ENCODE measurements at places on chromosomes 7 and 10. TPM values are rescaled to one million over a fixed set of nuclear protein-coding genes. Genes with fewer than 3 reads are reported as not detected.

The ACHE gene
- total RNA-seq = 1.3 TPM

The CPED1 gene
- 2.2 TPM for total RNA-seq

DNA sequence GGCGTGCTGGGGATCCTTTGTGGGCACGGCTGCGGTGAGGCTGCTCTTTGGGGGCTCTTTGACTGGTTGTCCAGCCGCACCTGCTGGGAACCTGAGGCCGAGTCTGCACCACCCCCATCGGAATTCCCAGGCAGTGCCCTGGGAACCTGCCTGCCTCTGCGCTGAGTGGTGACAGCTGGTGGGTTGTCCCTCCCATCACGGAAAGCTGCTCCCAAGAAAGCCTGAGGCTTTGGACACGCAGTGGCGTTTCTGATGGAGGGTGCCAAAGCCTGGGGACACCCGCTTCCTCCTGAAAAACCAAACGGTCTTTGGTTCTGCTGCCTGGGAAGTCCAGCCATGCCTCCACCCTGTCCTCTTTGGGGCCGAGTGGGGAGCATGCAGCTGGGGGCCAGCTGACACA lies 21.4 kb upstream of the SHH start:
- no peak for DNase-seq

GRCh38 chr7:66307591-66308215 lies 102.6 kb downstream of the TPST1 start:
- peak; percentile 76 for DNase-seq

GRCh38 chr10:22228167-22228938 lies 10.5 kb upstream of the EBLN1 start:
- no peak for DNase-seq

DNA sequence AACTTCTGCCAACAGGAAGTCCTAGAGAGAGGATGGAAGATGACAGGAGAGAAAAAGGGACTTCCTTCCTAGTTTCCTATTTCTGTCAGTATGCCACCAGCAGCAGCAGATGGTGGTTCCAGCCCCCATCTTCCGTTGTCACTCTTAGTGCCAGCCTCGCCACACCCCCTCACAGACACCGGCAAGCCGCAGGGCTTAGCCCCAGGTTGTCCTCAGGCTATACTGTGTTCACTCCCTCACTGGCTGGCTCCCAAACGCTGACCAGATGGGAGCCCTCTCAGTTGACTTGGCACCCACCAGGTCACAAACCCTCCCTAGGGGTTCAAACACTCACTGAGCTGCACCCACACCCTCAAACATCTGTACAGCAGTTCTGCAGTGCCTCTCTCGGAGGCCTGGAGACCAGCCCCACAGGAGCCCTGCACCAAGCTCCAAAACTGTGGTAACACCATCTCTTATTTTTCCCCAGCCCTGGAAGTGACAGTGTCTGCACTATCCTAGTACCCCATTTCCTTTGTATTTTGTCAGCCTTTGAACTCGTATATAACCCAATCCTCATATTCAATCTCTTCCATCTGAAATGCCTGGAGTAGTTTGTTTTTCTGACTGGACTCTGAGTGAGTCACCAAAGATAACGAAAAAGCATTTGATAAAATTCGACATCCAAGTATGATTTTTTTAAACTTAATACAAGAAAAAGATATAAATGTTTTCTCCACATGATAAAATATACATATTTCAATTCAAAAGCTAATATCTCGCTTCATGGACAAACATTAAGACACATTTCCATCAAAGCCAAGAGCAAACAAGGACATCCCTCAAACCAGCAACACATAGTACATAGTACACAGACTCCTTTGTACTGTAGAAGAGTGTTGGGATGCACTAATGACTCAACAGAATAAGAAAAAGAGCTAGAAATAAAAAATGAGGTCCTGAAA lies 34.5 kb downstream of the SMURF1 start:
- DNase-seq = peak; percentile 23

The ASB15 gene
- total RNA-seq = not detected

GRCh38 chr7:33730958-33731357 lies 174.4 kb upstream of the BMPER start:
- no peak for DNase-seq

The PDE1C gene
- total RNA-seq = 14.1 TPM

GRCh38 chr7:41832941-41833340 lies 130.1 kb upstream of the INHBA start:
- DNase-seq = no peak

GRCh38 chr10:90968328-90969081 lies 47.6 kb upstream of the ANKRD1 start:
- DNase-seq = peak; percentile 82

- no peak for DNase-seq
Measured at GRCh38 chr7:46360296-46360695, 439.2 kb upstream of the IGFBP3 start.

The TAS2R3 gene
- not detected for total RNA-seq

The KCNMA1 gene
- total RNA-seq = 143 TPM

The MKRN1 gene
- total RNA-seq = 78.5 TPM

The NUTM2E gene
- not detected for total RNA-seq

DNA sequence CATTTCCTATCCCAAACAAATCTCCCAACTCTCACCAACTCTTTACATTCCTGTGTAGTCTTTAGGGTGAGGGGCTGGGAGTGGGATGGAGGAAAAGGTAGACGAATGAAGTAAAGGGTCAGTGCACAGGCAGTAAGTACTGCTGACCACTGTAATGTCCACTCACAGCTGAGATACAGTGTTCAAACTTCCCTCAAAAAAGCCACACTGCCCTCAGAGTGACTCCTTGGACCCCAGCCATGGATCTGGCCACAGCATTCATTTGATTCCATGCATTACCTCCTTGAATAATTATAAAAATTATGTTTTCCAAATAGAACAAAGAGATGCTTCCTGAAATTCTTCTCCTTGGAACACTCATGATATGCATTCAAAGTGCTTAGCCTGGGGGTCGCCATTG lies 19.8 kb upstream of the HIPK2 start:
- no peak for DNase-seq

- DNase-seq = no peak
Measured at GRCh38 chr7:140650367-140650766, 9.8 kb upstream of the DENND2A start.

The SPDYE2B gene
- not detected for total RNA-seq

- no peak for DNase-seq
Measured at GRCh38 chr10:84329986-84330651, 1.7 kb downstream of the CCSER2 start.

DNA sequence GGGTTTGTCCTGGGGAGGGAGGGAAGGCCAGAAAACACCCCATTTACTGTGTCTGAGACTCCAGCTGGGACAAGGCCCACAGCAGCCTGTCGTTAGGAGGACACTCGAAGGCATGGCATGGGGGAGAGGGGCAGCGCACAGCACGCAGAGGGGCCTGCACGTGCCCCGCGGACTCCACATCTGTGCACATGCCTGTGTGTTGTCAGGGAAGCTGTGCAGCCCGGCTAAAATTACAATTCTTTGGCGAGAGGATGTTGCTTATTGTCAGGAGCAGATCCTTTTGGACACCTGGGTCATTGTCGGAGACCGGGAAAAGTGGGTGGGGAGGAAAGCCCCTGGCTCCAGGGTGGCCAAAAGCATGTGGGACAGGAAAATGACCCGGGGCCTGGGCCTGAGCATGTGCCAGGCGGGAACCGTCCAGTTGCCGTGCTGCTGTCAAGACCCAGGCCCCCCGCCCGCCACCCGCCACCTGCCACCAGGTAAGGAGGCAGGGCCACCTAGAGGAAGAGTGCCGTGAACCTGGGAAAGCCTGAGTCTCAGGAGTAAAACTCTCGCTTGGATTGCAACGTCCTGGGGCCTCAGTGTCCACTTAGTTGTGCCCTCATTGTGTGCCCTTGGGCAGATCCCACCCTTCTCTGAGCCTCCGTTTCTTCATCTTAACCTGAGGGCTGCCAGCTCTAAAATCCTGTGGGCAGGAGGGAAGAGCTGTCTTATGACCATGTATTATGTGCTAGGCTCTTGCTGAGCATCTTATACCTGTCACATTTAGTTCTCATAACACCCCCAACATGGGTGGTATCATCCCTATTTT lies 7.2 kb downstream of the VSIR start:
- no peak for DNase-seq

- peak; percentile 46 for DNase-seq
Measured at GRCh38 chr10:18238870-18239485, 98.8 kb downstream of the CACNB2 start.

The MOGAT3 gene
- total RNA-seq = not detected

DNA sequence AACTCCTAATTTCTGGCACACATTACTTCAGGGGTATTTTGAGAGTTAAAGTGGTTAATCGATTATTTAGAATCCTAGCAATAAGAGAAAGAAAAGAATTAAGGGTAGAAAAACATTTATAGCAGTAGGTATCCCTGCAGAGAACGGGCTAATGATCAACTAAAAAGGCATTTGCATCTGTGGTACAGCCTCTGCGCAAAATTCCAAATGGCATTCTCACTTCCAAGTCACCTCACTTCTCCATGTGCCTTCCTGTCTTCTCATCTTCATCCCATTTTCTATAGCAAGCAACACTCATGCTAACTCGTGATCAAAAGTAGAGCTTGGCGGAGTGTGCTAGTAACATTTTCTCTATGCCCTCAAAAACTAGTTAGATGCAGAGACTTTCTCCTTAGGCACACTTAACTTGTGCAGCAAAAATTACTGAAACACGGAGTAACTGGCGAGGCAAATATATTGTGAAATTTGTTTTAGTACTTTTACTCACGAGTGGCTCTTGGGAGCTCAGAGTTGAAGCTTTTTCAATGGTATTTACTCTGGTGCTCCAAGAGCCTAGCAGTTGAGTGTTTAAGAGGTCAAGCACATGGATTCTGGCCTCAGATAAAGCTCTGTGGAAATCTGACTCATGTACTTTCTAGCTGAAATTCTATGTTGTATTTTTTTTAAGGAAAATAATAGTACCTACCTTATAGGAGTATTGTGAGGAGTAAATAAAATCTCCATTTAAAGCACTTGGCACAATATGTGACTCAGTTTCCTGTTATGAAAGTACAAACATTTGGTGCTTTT lies 65.1 kb downstream of the MET start:
- no peak for DNase-seq

- no peak for DNase-seq
Measured at GRCh38 chr7:137984181-137985041, 17.5 kb downstream of the CREB3L2 start.

DNA sequence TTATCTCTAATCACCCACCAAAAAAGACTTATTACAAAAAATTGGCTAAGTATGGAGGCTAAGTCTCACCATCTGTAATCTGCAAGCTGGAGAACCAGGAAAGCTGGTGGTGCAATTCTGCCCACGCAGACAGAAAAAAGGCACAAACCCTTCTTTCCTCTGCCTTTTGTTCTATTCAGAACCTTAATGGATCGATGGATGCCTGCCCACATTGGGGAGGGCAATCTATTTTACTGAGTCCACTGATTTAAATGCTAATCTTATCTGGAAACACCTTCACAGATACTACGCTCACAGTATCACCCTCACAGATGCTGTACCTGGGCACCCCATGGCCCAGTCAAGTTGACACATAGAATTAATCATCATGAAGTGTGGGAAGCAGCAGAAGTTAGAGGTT lies 10.2 kb downstream of the IGFBP3 start:
- no peak for DNase-seq

The PLAU gene
- 1,570 TPM for total RNA-seq

DNA sequence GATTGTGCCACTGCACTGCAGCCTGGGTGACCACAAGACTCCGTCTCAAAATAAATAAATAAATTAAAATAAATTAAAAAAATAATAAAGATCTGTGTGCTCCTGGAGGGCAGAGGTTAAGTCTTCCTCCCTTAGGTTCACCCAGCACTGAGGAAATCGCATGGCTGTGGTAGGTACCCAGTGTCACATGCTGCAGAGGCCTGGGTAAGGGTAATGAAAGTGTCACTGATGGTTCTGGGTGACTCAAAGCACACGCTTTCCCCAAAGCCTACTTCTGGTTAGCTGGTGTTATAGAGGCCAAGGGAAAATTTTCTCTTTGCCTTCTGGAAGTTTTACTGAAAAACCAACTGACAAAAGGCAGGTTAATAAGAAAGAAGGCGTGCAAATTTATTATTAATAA lies 88.8 kb upstream of the ITGB1 start:
- DNase-seq = no peak

GRCh38 chr7:2971914-2972834 lies 71.5 kb downstream of the CARD11 start:
- DNase-seq = no peak

DNA sequence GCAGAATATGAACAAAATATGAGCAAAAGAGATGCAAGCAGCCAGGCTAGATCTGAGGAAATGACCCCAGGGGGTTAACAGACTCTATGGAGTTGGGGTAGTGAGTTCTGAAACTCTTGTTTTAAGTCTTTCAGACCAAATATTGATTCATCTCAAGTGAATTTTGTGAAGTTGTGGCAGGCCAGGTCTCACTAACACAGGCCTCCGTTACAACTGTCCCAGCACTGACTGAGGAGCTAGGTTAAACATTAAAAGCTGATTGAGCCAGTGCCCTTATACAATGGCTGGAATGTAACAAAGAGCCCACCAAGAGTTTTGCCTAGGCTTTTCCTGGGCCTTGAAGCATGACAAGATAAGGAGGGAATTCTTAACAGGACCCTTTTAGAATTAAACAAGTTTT lies 192.3 kb upstream of the STK17A start:
- DNase-seq = no peak

GRCh38 chr7:157772486-157773130 lies 435.8 kb downstream of the DNAJB6 start:
- no peak for DNase-seq

The SPDYE3 gene
- total RNA-seq = not detected

The PDGFA gene
- total RNA-seq = 16.1 TPM

The LLCFC1 gene
- total RNA-seq = not detected

DNA sequence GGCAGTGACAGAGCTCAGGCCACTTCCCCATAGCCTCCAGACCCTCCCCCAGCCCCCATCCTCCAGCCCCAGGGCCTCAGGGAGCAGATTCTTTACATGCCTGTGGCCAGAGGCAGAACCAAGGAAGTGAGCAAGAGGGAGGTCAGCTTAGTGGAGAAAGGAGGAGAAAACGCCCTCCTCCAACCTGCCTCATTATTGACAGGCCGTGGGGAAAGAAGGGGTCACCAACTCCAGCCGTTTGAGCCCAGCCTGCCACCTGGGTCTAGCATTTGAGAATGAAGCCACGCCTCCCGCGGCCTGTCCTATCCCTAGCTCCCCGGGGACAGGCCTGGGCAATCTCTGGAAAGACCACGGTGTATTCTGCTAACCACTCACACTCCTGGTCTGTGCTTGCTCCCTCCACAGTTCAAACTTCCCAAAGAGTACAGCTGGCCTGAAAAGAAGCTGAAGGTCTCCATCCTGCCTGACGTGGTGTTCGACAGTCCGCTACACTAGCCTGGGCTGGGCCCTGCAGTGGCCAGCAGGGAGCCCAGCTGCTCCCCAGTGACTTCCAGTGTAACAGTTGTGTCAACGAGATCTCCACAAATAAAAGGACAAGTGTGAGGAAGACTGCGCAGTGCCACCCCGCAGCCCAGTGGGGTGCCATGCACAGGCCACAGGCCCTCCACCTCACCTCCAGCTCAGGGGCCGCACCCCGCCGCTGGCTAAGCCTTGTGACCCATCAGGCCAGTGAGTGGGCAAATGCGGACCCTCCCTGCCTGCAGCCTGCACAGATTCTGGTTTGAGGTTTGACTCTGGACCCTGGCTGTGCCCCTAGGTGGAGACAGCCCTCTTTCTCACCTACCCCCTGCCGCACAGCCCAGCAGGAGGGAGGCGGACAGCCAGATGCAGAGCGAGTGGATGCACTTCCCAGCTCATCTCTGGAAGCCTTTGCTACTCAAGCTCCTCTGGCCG lies 14.3 kb upstream of the TRIM8 start:
- DNase-seq = peak; percentile 85

The TMEM236 gene
- not detected for total RNA-seq

The INSIG1 gene
- total RNA-seq = 83.3 TPM

- DNase-seq = peak; percentile 6
Measured at GRCh38 chr10:122688293-122688989, 11.2 kb downstream of the C10orf120 start.

- no peak for DNase-seq
Measured at GRCh38 chr10:103911021-103911459, 6.9 kb downstream of the STN1 start.

Data from PC-3 (cell line).